ENCODE measurements at places on chromosomes 1 and 21.

DNA sequence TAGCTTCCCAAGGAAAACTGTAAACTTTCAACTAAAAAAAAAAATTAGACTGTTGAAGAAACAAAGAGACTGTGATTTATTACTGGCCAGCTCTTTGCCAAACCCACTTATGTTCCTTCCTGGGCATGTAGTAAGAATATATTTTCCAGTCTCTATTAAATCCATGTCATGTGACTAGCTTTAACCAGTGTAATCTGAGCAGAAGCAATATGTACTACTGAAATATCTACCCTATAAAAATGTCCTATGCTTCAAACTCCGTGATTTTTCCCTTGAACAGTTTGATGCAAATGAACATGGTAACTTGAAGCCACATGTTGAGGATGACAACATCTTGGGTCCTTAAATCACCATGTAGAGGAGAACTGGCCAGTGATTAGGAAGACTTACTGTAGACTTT lies 144.5 kb downstream of the NTMT2 start:
- no peak for DNase-seq

- no peak for DNase-seq
Observed at GRCh38 chr1:211267204-211267857, 8.2 kb downstream of the RCOR3 start.

DNA sequence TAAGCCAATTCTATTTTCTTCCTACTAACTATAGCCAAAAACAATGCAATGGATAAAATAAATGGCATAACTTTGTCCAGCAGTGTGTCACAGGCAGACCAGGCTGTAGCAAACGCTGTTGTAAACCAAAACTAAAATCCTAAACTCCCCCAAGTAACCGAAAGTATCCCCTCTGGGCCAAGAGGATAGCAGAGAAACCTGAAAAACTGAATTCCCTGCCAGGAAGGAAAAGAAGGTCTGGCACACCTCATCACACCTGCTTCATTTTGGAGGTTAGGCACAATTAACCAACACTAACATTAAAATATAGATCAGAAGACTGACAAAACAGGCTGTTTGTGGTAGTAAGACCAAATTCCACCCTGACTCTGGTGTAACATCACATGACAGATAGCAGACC lies 356.8 kb upstream of the C1orf87 start:
- no peak for DNase-seq

- no peak for DNase-seq
Observed at GRCh38 chr1:61253912-61254633, 171.7 kb downstream of the NFIA start.

- DNase-seq = peak; percentile 52
Observed at GRCh38 chr1:175338387-175339135, 146.0 kb upstream of the KIAA0040 start.

GRCh38 chr1:153688276-153688675 lies 9.8 kb downstream of the NPR1 start:
- no peak for DNase-seq

All from SJSA1 (cell line).